ENCODE measurements at places on chromosomes 3 and 15. TPM values are rescaled to one million over a fixed set of nuclear protein-coding genes. Genes with fewer than 3 reads are reported as not detected.

DNA sequence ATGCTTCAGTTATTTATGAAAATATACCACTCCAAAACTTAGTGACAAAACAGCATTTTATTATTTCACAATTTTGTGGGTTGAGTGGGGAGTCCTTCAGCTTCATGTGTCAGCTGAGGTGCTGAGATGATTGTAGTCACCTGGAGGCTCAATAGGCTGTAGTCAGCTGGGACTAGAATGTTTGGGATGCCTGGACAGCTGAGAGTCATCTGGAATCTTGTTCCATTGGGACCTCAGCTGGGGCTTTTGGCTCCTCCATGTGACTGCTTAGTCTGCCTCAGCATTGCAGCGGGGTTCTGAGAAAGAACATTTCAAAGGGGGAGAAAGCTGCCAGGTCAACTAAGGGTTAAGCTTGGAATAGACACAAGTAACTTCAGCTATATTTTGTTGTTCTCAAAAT is 13.4 kb downstream of the STT3B start:
- H3K4me1 ChIP-seq = no peaks in the 10 kb centered on the region
- DNase-seq = no peak
- H3K27me3 ChIP-seq = no peaks in the 10 kb centered on the region
- H3K36me3 ChIP-seq = no peaks in the 10 kb centered on the region
- no peak overlapping the region for H3K27ac ChIP-seq
- H3K4me3 ChIP-seq = no peak overlapping the region

DNA sequence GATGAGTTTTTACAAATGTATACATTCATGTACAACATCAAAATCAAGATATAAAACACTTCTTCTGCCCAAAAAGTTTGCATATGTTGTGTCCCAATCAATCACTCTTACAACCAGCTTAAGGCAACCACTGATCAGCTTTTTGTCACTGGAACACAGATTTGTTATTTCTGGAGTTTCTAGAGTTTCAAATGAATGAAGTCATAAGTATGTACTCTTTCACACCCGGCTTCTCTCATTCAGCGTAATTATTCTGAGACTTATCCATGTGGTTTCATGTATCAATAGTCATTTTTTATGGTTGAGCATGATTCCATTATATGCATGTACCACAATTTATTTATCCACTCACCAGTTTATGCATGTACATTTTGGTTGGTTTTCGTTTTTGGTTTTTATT is 53.0 kb upstream of the CORO2B start:
- no peak overlapping the region for H3K4me3 ChIP-seq
- no peaks in the 10 kb centered on the region for H3K27me3 ChIP-seq
- H3K4me1 ChIP-seq = no peaks in the 10 kb centered on the region
- H3K36me3 ChIP-seq = no peaks in the 10 kb centered on the region
- no peak for DNase-seq

GRCh38 chr3:184467171-184467570 is 87.3 kb downstream of the CHRD start:
- H3K36me3 ChIP-seq = no peaks in the 10 kb centered on the region
- H3K4me3 ChIP-seq = no peak overlapping the region
- DNase-seq = peak; percentile 49
- H3K27ac ChIP-seq = no peak overlapping the region

TEX55 gene
- total RNA-seq = not detected

DNA sequence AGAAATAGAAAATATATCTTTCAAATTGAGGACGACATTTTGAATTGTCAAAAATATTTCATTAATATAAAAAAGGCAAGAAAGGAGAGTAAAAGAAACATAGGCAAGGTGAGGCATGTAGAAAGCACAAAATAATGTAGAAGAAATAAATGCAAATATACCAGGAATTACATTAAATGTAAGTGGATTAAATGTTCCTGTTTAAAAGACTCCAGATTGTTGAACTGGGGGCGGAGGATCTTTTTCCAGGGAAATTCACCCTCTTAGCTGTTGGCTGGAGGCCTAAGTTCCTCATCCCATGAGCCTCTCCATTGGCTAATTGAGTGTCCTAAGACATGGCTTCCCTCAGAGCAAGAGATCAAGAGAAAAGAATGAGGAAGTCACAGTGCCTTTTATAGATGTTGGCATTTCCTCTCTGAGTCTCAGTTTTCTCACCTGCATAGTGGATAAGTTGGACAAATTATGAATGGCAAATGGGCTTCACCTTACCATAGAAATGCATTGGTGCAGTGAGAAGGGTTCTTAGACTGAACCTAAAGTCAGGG is 147.4 kb upstream of the SMAD3 start:
- H3K27me3 ChIP-seq = no peaks in the 10 kb centered on the region
- no peak overlapping the region for H3K4me3 ChIP-seq
- peaks cover 23% of the 10 kb centered on the region for H3K4me1 ChIP-seq

DNA sequence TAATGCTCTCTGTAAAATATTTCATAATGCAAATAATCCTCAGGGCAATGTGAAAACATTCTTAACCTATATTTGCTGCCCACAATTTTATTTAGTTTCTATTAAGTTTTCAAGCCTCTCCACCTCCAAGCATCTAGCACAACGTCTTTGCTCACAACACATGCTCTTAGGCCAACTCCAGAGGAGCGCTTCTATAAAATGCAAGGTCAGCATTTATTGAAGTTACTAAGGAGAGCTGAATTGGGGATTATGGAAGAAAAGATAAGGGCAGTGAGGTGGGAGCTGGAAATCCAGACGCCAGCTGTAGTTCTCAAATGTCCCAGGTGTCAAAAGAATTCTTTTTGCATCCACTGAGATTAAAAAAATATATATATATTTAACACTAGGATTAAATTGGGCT is 996 bp downstream of the RABL3 start:
- no peaks in the 10 kb centered on the region for H3K36me3 ChIP-seq
- DNase-seq = no peak
- no peaks in the 10 kb centered on the region for H3K4me1 ChIP-seq
- H3K27ac ChIP-seq = no peak overlapping the region

OR5H15 gene
- not detected for total RNA-seq

ONECUT1 gene
- not detected for total RNA-seq

DNA sequence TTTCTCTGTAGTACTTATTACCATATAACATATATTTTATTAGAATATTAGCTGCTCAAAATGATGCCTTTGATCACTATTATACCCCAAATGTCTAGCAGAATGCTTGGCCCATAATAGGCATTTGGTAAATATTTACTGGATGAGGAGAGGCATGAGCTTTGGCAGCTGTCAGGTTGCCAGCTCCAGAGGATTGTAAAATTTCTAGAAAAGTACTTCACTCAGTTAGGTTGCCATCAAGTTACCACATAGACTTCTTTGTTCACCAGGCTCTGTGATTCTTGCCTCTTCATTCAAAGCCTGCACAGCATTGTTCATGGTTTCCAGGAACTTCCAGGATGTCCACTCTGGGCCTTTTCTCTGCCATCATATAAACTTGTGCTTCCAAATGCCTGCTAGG is 582.8 kb downstream of the PDCD6IP start:
- no peaks in the 10 kb centered on the region for H3K27me3 ChIP-seq
- no peak for DNase-seq
- H3K36me3 ChIP-seq = no peaks in the 10 kb centered on the region
- H3K4me3 ChIP-seq = no peak overlapping the region
- H3K27ac ChIP-seq = no peak overlapping the region

CGGBP1 gene
- 40.9 TPM for total RNA-seq

- no peaks in the 10 kb centered on the region for H3K27me3 ChIP-seq
- H3K36me3 ChIP-seq = no peaks in the 10 kb centered on the region
- no peaks in the 10 kb centered on the region for H3K4me1 ChIP-seq
- no peak overlapping the region for H3K27ac ChIP-seq
- DNase-seq = peak; percentile 50
Measured at GRCh38 chr15:63163217-63163616, 5.9 kb upstream of the RPS27L start.

ILDR1 gene
- total RNA-seq = not detected

SCN11A gene
- 0.07 TPM for total RNA-seq

- H3K36me3 ChIP-seq = no peaks in the 10 kb centered on the region
- DNase-seq = no peak
- no peaks in the 10 kb centered on the region for H3K27me3 ChIP-seq
- H3K27ac ChIP-seq = no peak overlapping the region
- no peaks in the 10 kb centered on the region for H3K4me1 ChIP-seq
- H3K4me3 ChIP-seq = no peak overlapping the region
Measured at GRCh38 chr3:84109911-84110310, 848.9 kb upstream of the CADM2 start.

GRCh38 chr15:79090487-79091203 is at the start of gene RASGRF1:
Gene RASGRF1, minus strand, starts transcription at chr15:79090780. Its CDS starts 282 bp downstream, at chr15:79090498.
- peak; percentile 11 for DNase-seq
- peaks cover 25% of the 10 kb centered on the region for H3K4me1 ChIP-seq
- no peak within 1 kb of the TSS for H3K27ac ChIP-seq
- H3K4me3 ChIP-seq = no peak within 1 kb of the TSS
- no peaks in the 10 kb centered on the region for H3K36me3 ChIP-seq

DNA sequence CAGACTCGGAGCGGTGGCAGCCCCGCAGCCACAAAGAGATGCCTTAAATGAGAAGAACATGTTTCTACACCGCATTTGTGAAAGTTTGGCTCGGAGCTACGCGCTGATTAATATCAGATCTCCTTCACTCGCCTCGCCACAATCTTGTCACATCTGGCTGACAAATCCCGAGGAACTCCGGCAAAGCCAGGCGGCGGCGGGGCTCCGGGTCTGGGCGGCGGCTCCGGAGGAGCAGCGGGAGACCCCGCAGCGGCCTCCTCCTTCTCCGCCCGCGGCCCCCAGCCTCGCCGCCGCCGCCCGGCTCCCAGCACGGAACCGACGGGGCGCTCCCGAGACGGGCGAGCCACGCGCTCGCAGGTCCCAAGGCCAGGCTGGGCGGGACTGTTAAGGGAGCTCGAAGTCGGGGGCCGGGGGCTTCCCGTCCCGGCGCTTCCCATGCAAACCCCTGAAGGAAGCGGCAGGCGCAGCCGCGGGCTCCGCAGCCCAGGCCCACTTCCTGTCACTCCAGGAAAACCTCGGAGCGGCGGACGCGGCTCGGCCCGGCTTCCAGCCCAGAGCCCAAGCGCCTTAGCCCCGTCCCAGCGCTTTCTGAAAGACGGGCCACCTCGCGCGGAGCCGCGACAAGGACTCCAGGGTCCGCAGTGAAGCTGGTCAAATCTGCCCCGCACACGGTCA is 1.2 kb downstream of the BNC1 start:
- H3K4me3 ChIP-seq = peak overlapping the region; percentile 49
- H3K27ac ChIP-seq = peak overlapping the region; percentile 31
- DNase-seq = no peak
- H3K27me3 ChIP-seq = peaks cover 15% of the 10 kb centered on the region
- H3K4me1 ChIP-seq = no peaks in the 10 kb centered on the region
- no peaks in the 10 kb centered on the region for H3K36me3 ChIP-seq

All from right atrium auricular region (tissue), 2 donors.